ENCODE measurements at places on chromosomes 11 and 22. TPM values are rescaled to one million over a fixed set of nuclear protein-coding genes. Genes with fewer than 3 reads are reported as not detected.

DNA sequence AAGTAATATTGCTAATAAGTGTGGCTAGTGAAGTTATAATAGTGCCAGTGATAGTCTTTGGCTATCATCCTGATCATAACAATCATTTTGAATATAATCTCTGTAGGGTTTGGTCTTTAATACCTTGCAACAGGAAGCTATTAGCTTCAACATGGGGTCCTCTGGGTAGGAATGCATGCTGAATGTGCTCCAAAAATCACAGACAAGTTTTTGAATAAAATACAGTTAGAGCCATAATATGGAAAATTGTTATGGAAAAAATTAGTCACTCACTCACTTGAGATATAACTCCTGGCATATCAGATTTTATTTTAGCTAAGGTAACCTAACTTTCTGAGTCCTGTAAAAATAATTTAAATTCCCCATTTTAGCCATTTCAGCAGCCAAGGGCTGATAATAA lies 95.4 kb upstream of the MTMR2 start:
- no peak for DNase-seq

DNA sequence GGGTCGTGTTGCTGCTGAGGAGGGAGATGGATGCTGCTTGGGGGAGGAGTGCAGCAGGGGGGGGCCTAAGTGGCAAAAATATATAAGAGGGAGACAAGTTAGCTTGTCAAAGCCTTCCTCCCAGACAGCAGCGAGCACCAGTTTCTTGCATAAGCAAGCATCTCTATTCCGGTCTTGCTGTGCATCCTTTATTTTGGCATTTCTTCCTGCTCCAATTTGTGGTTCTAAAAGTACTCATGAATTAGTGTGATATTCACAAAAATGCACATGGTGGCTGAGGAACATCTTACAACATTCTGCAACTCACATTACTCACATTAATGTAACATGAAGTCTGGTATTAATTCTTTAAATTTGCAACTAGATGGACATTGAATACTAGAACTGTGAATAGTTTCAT lies 32.1 kb downstream of the GDPD5 start:
- no peak for DNase-seq

SAA4 gene
- total RNA-seq: not detected

DNA sequence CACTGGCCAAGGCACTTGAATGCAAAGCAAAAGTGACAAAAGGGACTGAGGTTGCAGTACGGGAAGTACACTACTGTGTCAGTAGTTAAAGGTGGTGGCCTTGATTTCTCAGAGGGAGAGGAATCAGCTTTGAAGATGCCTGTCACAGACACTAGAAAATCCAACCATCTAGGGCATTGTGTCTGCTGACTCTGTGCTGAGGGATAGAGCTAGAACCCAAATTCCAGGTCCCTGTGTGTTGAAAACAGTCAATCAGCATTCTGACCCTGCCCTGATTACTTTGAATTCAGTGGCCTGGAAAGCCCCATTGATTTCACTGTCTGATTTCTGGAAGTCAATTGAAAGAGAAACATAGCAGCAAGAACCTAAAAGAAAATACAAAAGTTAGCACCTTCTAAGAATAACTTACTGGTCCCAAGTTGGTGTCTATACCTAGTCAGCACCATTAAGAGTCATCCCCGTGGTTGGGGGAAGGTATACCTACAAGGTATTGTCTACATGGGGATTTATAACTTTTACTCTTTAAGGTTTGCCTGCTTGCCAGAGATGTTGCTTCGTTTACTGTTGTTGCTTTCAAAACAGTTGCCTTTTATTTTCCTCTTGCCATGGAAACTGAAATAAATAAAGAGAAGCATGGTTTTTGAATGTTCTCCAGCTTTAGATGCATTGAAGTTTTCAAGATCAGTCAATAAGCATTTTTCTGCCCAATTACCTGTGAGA lies 97.3 kb downstream of the PDHX start:
- DNase-seq: peak; percentile 87

- DNase-seq: no peak
Measured at GRCh38 chr11:64684357-64684756, 38.6 kb downstream of the NRXN2 start.

AMOTL1 gene
- 18.9 TPM for total RNA-seq

DNA sequence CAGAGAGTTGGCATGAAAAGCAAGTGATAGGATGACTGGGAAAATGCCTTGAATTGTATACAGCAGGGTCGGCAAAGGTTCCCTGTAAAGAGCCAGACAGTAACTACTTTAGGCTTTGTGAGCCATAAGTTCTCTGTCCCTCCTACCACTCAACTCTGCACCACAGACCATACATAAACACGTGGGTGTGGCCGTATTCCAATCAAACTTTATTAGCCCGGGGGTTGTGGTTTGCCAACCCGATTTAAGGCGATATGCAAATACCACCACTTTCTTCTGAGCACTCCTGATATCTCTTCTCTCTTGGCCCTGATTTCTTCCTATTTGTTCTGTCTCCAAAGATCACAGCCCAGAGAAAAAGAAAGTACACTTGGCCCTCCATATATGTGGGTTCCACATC lies 87.5 kb downstream of the MN1 start:
- no peak for DNase-seq

GRK3 gene
- total RNA-seq: 4.6 TPM

- DNase-seq: peak; percentile 38
Measured at GRCh38 chr11:60370811-60371298, 7.5 kb upstream of the MS4A7 start.

GRCh38 chr11:128620309-128621100 lies 33.1 kb upstream of the ETS1 start:
- DNase-seq: no peak

DNA sequence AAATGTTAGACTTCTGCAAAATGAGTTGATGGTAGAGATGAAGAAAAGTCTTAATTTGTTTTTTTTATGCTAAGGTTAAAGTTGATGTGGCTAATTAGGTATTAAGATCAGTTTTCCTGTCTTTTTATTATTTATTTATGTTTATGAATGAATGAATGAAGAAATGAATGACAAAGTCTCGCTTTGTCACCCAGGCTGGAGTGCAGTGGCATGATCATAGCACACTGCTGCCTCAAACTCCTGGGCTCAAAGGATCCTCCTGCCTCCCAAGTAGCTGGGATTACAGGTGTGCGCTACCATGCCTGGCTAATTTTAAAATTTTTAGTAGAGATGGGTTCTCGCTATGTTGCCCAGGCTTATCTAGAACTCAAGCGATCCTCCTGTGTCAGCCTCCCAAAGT lies 29.2 kb downstream of the MTMR3 start:
- no peak for DNase-seq

GRCh38 chr11:45673441-45673840 lies 8.0 kb upstream of the CHST1 start:
- DNase-seq: no peak
